ENCODE measurements at places on chromosomes 11 and 22.

GRCh38 chr22:49108636-49109315, 718.9 kb downstream of the BRD1 start:
- DNase-seq, result no peak

GRCh38 chr22:17120711-17121232, 388 bp downstream of the TMEM121B start:
- no peak for DNase-seq

GRCh38 chr22:40418366-40419201, 48.2 kb downstream of the SGSM3 start:
- DNase-seq, result no peak

- DNase-seq, result no peak
These were observed 97.5 kb upstream of the ANO3 start for GRCh38 chr11:26234451-26234850.

DNA sequence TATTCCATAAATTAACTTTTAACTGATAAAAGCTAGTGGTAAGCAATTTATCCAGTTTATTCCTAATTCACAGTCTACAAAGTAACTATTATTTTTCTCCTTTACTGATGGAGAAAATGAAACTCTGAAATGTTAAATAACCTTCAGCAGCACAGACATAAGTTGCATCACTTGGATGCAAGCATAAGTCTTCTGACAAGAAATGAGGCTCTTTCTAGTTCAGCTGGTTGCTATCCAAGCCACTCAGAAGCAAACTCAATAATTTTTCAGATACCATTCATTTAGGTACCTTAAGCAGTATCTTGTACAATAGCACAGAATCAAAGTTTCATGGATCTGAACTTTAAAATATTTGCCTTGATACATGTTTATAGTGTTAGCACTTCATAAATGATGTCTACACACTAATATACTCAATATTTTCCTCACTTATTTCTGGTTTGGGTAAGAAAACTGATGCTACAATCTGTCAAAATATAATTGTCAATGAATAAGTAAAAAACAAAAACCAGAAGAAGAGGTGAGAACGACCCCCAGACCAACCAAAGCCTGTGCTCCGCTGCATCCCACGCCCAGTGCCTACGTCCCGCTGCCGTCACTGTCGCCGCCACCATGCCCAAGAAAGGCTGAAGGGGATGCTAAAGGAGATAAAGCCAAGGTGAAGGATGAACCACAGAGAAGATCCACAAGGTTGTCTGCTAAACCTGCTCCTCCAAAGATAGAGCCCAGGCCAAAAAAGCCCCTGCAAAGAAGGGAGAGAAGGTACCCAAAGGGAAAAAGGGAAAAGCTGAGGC, 18.1 kb downstream of the FAM168A start:
- no peak for DNase-seq

DNA sequence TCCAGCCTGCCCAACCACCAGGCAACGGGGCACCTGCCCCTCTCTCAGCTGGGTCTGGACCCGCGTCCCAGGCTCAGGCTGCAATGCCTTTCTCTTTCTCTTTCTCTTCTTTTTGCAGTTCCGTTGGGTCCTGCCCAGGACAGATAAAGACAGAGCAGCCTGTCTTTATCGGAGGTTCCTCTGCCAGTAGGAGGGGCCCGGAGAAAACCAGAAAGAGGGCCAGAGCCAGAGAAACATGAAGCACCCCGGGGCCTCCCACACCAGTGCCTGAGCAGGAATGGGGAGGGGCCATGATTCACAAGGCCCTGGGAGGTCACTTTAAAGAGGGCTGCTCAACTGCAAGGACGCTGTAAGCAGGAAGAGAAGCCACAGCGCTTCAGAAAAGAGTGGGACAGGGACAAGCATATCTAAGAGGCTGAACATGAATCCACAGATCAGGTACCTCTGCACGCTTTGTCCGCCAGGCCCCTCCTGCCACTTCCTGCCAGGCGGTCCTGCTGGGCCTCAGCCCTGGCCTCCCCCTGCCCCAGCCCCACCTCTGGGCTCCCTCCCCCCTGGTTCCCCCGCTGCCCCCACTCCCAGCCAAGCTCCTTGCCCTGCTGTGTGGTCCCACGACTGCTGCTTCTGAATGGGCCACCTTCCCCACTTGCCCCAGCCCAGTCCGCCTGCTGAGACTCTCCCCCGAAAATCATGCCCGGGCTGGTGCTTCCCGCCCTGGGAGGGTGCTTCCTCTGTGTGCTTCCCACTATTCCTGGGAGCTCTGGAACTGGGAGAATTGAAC, at the start of gene APOBEC3C:
TSS of gene APOBEC3C (plus strand) at position 316 of the 781 bp plus-strand sequence. CDS start at position 422, 106 bp downstream.
- DNase-seq, result peak; percentile 60

DNA sequence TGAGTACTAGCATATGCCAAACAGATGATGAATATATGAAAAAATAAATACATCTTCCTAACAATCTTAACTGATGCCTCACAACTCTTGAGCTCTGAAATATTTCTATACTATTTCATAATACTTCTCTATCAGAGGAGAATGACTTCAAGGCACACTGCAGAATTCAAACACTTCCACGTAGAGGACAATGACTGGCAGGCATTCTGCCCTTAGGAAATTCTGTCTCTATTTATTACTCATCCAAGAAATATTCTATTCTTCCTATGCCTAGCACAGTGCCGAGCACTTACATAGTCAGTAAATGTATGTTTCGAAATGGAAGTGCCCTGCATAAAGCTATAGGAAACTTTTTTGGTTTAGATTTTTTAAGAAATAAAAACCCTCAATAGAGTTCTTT, 809.1 kb downstream of the DLG2 start:
- DNase-seq, result no peak

- DNase-seq, result no peak
These were observed 16.9 kb upstream of the SIK2 start for GRCh38 chr11:111585371-111585770.

- DNase-seq, result no peak
These were observed 2.2 kb downstream of the PLEKHB1 start for GRCh38 chr11:73648571-73649046.

DNA sequence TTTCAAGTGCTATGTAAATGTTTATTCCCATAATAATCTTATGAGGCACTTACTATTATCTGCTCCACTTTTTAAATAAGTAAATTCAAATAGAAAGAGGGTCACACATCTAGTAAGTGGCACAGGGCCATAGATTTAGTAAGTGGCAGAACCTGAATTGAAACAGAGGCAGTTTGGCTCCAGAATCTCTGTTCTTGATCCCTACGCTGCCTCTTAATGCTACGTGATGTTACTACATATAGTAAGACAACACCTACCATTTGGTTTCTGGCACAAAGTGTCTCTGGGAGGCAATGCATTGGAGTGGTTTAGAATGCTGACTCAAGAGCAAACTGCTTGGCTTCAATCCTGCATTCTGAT, 1018.3 kb downstream of the DLG2 start:
- DNase-seq, result no peak

- no peak for DNase-seq
These were observed 19.8 kb upstream of the CDON start for GRCh38 chr11:126082251-126083109.

GRCh38 chr11:57521116-57521515, 5.6 kb upstream of the SLC43A1 start:
- DNase-seq, result no peak

DNA sequence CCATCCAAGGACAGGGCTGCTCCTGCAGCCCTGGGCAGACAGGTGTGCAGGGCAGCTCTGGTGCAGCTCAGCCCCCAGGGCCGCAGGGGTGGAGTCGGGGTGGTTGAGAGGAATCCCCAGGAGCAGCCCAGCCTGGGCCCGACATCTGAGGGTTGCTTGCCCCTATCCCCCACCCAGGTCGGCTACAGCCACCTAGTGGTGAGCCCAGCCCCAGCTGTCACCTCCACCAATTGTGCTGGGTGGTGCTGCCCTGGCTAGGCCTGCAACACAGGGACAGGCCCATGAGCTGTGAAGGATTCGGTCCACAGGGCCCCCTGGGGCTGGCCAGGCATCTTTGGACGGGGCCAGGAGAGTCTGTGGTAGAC, 29.6 kb downstream of the RTN4R start:
- DNase-seq, result peak; percentile 30

DNA sequence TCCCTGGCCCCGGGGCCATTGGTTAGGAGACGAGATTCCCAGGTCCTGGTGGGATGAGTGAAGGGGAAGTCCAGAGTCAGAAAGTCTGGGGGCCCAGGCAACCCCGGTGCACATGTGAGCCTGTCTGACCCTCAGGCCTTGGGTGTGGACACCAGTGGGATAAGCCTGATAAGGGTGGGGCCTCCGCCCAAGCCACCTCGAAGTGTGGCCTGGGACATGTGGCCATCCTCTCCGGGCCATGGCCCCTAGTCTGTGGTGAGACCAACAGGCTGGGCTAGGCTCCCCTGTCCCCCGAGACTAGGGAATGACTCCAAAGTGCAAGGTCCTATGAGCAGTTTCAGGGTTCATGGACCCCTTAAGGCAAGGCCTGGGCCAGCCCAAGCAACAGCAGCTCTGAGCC, 6.3 kb downstream of the CABP7 start:
- no peak for DNase-seq

GRCh38 chr22:34798605-34799004, 267.4 kb upstream of the ISX start:
- no peak for DNase-seq

- DNase-seq, result no peak
These were observed 98.0 kb downstream of the NAT10 start for GRCh38 chr11:34203377-34203871.

GRCh38 chr11:62962391-62962790, 22.4 kb downstream of the SLC22A6 start:
- no peak for DNase-seq

DNA sequence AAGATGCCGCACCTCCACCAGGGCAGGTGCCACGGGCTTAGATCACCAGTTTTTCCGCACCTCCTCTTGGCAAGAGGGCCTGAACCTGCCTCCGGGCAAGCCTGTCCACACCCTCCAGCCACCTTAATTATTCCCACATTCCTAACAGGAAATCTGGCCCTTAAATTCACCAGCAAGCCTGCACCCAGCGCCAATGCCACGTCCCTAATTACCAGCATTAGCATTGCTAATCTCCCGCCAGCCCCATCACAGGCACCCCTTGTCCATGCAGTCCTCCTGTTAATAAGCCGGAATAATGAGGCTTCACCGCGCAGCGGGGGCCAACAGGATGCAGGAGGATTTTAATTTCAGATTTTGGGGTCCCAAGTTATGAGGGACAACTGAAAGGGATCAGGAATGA, 69.7 kb downstream of the PHF21B start:
- no peak for DNase-seq

- DNase-seq, result no peak
These were observed 26.0 kb downstream of the OSBPL5 start for GRCh38 chr11:3139086-3139440.

GRCh38 chr22:36900880-36901279, 12.5 kb upstream of the CSF2RB start:
- no peak for DNase-seq

DNA sequence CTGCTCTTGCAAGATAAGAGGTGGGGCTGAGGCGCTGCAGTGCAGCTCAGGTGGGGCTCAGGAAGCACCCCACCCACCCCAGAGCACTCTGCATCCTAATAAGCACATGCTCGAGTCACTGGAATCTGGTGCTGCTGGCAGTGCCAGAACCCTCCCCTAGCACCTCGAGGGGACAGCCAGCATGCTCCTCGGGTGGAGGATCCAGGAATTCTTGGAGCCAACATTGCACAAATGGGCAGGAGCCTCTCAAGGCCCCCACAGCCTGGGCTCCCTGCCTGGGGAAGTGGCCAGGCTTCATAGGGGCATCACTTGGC, 27.5 kb upstream of the CABP7 start:
- no peak for DNase-seq

- no peak for DNase-seq
These were observed 42.9 kb downstream of the GAB4 start for GRCh38 chr22:16965083-16965482.

- no peak for DNase-seq
These were observed 167.0 kb upstream of the B3GAT1 start for GRCh38 chr11:134578807-134579723.

GRCh38 chr22:27488456-27489177, 312.9 kb downstream of the MN1 start:
- no peak for DNase-seq

- no peak for DNase-seq
These were observed 32.4 kb downstream of the GALNT18 start for GRCh38 chr11:11589437-11589836.

GRCh38 chr11:74232311-74232950, 61.3 kb downstream of the PPME1 start:
- DNase-seq, result no peak

Measured in stimulated activated CD4-positive, alpha-beta T cell treated with anti-CD3 and anti-CD28 coated beads, TNF-alpha, amount 100 ng/mL, for 24 hours (primary cell).